ENCODE measurements at places on chromosomes 16 and 17. TPM values are rescaled to one million over a fixed set of nuclear protein-coding genes. Genes with fewer than 3 reads are reported as not detected.

The GINS2 gene
- 71.5 TPM for total RNA-seq

- no peak for DNase-seq
These were observed 72.8 kb downstream of the SCNN1B start for GRCh38 chr16:23374721-23375510.

The NKD1 gene
- total RNA-seq, result 0.87 TPM

DNA sequence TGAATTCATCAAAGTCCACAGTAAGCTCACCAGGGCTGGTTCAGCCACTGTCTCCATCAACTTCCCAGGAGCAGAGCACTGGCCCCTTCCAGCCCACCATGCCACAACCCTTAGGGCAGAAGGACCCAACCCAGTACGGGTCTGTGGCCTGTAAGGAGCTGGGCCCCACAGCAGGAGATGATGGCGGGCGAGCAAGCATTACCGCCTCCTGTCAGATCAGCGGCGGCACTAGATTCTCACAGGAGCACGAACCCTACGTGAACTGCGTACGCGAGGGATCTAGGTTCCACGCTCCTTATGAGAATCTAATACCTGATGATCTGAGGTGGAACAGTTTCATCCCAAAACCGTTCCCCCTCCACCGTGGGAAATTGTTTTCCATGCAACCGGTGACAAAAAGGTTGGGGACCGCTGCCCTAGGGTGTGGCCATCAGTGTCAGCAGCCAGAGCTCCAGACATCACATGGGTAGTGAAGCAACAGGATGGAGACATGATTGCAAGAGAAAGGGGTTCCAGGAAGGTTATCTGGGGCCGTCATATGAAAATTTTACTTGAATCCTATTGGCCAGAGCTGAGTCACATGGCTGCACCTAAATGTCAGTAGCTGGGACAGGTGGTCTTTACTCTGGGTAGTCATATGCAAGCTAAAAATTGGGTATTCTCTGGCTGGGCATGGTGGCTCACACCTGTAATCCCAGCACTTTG lies 12.4 kb upstream of the SLC25A19 start:
- DNase-seq, result no peak

DNA sequence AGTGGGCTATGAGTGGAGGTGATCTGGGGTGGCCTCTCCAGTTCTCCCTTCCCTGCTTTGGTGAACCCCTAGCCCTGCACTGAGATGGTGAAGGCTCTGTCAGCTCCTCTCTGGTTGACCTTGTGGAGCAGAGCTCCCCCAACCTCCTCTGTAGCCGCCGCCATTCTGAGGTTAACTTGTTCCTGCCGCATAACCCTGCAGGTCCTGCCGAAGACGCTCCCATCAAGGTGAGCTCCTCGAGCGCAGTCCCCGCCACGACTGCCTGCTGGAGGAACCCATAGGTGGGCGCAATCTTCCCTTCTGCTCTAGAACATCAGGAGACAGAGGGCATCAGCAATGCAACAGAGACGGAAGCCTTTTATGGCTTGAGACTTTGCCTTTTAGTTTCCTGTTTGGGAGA lies 15.2 kb upstream of the SLC47A2 start:
- DNase-seq, result no peak

GRCh38 chr16:78606545-78606944 lies 507.1 kb downstream of the WWOX start:
- no peak for DNase-seq

DNA sequence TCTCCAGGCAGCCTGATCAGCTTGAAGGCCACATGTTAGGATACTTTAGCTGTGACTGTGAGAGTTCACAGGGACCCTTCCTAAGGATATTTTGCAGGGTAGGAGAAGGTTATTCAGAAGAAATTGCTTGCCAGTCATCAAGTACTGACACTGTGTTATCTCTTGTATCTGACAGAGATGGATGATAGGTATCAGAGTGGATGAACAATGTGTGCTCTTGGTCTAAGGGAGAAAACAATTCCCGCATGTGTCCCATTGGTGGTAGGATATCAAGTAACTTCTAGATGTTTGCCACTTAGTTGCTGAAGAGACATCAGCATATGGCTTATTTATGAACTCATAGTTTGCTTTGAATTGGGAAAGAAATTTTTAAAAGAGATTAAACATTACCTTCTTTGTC lies 219.3 kb downstream of the SPECC1 start:
- no peak for DNase-seq

The TNFRSF17 gene
- total RNA-seq, result not detected

DNA sequence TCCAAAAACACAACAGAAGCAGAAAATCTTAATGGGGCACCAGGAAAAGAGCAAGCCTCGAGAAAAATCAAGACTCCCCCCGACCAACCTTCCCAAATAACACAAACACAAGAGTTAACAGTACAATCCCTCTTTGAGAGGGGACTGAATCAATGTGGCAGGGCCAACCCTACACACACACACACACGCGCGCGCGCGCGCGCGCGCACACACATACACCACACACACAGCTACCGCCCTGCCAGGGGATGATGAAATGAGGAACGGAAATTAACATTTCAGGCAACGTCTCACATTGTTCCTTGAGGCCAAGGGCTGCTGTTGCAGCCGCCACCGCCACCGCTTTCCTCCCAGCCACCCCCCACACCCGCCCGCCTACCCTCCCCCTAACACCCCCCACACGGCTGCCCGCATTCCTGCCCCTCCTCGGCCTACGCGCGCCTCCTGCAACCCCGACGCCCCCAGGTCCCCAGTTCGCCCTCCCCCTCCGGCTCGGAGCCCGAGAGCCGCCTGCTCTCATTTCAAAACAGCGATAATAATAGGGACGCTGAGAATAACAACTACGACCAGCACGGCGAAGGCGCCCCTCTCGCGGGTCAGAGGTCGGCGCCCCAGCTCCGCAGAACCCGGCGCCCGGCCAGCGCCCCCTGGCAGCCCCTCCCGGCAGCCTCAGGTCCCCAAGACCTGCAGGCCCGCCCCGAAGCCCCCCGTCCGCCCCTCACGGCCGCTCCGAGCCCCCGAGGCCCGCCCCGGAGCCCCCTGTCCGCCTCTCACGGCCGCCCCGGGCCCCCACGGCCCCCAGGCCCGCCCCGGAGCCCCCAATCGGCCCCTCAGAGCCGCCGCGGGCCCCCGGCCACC lies 1.1 kb downstream of the ANKRD11 start:
- peak; percentile 84 for DNase-seq

The LGALS9B gene
- not detected for total RNA-seq

DNA sequence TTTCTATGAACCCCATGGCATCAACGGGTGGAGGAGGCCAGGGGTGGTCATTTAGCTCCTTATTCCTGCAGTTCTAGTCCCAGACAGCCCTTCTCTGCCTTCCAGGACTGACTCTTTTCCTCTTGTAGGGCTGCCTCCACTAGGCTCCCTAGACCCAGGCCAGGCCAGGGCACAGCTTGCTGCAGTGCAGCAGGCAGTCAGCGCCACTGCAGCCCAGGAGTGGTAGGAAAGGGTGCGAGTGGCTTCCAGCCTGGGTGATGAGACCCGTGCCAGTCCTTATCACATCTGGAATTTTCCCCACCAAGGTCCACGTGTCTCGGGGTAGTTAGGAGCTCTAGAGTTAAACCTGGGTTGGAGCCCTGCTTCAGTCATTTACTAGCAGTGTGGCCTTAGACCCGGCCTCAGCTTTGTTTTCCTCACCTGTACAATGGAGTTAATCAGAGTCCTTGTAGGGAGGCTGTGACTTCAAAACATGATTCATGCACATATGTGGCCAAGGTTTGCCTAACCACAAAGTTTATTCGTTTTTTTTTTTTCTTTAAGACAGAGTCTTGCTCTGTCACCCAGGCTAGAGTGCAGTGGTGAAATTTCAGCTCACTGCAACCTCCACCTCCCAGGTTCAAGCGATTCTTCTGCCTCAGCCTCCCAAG lies 4.7 kb downstream of the SLC5A11 start:
- no peak for DNase-seq

The SNX20 gene
- 26.0 TPM for total RNA-seq

The TBC1D3C gene
- total RNA-seq, result 0.91 TPM

The ZACN gene
- total RNA-seq, result 3.7 TPM

The SDK2 gene
- total RNA-seq, result 1.6 TPM

DNA sequence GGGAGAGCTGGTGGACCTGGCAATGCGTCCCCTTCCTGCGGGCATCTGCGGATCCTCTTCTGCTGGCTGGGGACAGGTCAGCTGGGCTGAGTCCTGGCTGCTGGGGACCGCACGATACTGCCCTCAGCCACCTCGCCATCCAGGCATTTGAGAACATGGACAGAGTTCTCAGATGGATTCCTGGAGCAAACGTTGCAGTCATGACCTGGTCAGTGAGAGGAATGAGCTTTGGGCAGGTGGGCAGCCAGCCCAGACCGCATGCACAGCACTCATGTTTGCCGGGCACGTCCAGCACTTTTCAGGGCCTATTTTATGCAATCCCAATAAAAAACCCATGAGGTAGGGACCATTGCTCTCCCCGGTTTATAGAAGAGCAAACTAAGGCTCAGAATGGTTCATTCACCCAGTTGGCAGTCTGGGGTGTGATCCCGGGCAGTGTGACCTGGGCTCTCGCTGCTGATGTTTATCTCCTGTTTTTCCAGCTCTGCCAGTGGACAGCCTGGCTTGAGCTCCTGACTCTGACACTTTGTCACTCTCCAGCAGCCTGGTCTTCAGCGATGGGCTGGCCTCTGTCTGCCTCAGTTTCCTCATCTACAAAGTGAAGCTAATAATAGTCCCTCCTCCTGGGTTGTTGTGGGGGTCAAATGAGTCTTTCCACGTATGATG lies 294.7 kb downstream of the IRF8 start:
- DNase-seq, result no peak

DNA sequence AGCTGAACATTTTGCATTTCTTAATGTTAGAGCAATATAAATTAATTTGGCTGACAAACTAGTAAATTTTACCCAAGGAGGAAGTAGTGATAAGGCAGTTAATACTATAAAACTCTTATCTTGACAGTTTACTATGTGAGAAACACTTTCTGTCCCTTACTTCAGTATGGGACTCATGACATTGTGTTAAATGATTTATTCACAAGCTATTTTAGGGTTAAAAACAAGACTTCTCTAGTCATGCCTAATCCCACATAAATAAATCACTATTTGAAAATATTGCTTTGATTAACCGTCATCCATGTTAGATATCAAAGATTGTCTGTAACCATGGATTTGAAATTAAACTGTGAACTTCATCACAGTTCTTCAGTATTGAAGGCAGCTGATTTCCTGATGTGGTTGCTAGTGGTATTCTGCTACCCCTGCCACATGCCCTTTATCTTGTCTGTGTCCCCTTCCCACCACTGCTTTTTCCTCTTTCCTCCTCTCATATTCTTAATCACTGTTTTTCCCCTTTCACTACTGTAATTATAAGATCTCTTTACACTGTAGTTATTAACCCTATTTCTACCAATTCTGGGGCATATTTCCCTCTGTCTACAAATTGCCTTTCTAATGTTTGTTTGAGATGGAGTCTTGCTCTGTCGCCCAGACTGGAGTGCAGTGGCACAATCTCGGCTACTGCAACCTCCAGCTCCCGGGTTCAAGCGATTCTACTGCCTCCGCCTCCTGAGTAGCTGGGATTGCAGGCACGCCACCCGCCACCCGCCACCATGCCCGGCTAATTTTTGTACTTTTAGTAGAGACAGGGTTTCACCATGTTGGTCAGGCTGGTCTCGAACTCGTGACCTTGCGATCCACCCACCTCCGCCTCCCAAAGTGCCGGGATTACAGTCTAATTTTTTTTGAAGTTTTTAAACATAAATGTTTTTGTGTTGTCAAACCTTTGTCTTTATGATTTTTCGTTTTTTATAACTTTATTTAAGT lies 95.6 kb downstream of the STXBP4 start:
- DNase-seq, result no peak

DNA sequence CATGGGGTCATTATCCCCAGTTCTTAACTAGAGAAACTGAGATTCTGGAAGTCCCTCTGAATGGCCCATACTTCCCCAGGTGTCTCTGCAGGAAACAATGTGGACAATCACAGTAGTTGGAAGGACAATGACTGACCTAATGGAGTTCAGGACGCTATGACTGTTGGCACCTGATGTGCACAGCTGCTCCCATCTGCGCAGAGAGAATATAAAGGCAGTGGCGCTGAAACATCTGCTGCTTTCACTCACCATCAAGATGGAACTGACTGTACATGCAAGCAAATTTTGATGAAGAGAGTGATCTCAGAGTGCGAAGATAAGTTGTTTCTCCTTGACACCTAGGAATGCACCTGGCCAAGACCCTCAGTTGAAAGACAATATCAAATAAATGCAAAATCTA lies 395.7 kb upstream of the ASIC2 start:
- no peak for DNase-seq

DNA sequence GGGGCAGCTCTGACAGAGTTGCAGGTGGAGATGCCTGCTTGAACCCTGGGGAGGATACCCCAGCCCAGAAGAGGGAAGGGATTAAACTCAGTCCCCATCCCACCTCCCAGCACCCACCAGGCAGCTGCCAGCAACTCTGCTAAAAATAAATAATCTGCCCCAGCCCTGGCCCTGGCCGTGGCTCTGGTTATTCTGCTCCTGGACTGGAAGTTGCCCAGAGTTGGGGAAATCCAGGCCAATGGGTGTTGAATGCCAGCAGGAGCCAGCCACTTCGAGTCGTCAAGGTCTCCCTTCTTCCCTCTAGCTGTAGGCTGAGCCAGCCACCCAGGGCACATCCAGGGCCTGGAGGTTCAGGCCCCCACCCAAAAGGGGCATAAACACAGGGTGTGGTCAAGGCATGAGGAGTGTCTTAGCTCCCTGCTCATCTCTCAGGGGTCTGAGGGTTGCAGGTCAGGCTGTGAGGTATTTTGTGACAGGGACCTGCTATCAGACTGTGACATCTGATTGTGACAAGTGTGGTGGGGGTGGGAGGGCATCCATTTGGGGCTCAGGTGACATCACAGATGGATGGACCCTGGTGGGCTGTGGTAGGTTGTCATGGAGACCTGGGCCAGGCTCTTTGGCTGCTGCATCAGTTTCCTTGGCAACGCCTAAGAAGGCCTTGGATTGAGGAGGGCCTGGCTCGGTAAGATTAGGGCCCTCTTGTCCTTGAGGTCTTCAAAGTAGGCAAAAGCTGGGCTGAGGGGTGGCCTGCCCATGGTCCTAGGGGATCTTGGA lies 1.0 kb upstream of the RRAD start:
- DNase-seq, result no peak

The OTOP3 gene
- total RNA-seq, result not detected

DNA sequence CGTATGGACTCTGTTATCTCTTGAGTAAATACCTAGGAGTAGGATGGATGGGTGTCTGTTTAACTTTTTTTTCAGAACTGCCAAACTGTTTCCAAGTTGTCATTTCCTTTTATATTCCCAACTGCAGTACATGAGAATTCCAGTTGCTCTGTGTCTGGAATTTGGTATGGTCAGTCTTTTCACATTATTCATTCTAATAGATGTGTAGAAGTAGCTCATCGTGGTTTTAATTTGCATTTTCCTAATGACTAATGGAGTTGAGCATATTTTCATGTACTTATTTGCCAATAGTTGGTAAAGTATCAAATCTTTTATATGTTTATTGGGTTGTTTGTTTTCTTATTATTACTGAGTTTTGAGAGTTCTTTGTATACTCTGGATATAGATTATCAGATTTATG lies 27.0 kb downstream of the MRTFB start:
- DNase-seq, result no peak

The CCL14 gene
- total RNA-seq, result not detected

DNA sequence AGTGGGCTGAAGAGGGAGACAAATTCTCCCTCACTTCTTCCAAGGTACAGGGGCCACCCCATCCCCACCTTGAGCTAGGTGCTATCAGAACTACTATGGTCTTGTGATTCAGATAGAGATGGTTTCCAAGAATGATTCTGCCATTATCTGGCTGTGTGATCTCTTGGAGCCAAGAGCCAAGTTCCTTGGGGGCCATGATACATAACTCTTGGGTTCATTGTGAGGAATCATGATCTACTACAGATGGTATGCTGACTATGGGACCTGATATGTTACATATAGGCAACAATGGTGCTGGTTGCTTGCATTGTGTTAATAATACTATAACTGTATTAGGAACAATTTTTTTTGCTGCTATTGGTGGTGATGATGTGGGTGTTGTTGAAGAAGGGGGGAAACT lies 45.7 kb downstream of the DYNLRB2 start:
- DNase-seq, result no peak

The OR4D1 gene
- total RNA-seq, result 0.14 TPM
